ENCODE measurements at places on chromosomes 4 and X.

DNA sequence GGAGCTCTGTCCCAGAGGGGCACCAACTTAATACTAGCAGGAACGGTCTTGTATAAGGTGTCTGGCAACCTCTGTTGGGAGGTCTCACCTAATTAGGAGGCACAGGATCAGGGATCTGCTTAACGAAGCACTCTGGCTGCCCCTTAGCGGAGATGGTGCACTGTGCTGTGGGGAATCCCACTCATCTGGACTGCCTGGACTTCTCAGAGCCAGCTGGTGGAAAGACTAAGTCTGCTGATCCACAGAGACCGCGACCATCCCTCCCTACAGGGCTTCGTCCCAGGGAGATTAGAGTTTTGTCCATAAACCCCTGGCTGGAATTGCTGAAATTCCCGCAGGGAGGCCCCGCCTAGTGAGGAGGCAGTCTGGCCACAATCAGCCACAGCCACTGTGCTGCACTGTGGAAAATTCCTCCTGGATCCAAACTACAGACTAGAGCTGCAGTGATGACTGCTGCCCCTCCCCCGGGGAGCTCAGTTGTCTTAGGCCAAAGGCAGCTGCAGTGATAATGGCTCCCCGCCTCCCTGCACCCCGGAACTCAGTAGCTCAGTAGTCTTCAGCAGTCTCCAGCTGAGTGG, 22.0 kb upstream of the ZCCHC4 start:
- no peak overlapping the region for H3K27ac ChIP-seq
- DNase-seq = peak; percentile 65
- H3K36me3 ChIP-seq = no peaks in the 10 kb centered on the region
- H3K27me3 ChIP-seq = no peaks in the 10 kb centered on the region
- no peak overlapping the region for H3K4me3 ChIP-seq
- H3K4me1 ChIP-seq = no peaks in the 10 kb centered on the region

GRCh38 chr4:163378661-163379060, 35.0 kb downstream of the NPY5R start:
- H3K4me1 ChIP-seq = no peaks in the 10 kb centered on the region
- H3K27me3 ChIP-seq = no peaks in the 10 kb centered on the region
- no peak overlapping the region for H3K27ac ChIP-seq
- no peak for DNase-seq
- no peaks in the 10 kb centered on the region for H3K36me3 ChIP-seq
- H3K4me3 ChIP-seq = no peak overlapping the region

DNA sequence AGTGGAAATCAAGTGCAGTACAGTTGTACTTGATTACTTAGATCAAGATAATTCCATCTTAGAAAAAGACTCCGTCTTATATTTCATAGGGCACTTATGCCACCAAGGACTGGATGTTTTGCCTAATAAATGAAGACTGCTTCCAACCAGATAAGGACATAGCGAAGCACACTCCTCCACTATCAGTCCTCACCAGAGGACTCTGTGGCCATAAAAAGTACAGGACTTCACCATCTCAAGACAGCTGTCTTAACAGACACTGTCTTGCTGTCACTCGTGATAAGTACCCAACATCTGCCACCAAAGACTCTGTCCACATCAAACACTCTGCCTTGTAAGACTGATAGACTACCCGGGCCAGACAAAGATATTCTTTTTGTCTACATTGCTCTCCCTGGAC, 352.0 kb downstream of the TRAM1L1 start:
- H3K36me3 ChIP-seq = no peaks in the 10 kb centered on the region
- no peak overlapping the region for H3K27ac ChIP-seq
- no peak for DNase-seq
- no peaks in the 10 kb centered on the region for H3K27me3 ChIP-seq
- no peak overlapping the region for H3K4me3 ChIP-seq

GRCh38 chrX:115892787-115893671, 277.5 kb upstream of the AGTR2 start:
- no peaks in the 10 kb centered on the region for H3K36me3 ChIP-seq
- peak; percentile 80 for DNase-seq
- H3K4me3 ChIP-seq = no peak overlapping the region

DNA sequence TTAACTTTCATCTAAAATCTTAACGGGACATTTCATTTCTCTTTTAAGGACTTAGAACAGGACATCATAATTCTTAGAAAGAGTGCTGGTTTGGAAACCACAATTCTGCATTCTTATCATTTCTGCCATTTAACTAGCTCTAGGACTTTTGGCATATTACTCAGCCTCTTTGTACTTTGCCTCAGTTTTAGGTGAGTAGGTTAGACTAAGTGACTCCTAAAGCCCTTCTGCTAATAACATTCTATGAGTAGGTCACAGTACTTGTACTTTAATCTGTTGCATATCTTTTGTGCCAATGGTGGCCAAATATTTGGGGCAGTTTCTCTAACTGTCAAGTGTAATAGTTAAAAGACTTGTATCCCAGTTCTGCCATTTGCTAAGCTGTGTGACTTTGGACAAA, 115.4 kb upstream of the NUDT6 start:
- no peaks in the 10 kb centered on the region for H3K36me3 ChIP-seq
- no peaks in the 10 kb centered on the region for H3K4me1 ChIP-seq
- H3K27ac ChIP-seq = no peak overlapping the region
- no peaks in the 10 kb centered on the region for H3K27me3 ChIP-seq
- no peak overlapping the region for H3K4me3 ChIP-seq

- H3K27ac ChIP-seq = no peak overlapping the region
- no peak overlapping the region for H3K4me3 ChIP-seq
Measured at GRCh38 chrX:153608376-153608775, 9.4 kb upstream of the CCNQ start.

- peaks cover 6% of the 10 kb centered on the region for H3K4me1 ChIP-seq
- no peaks in the 10 kb centered on the region for H3K36me3 ChIP-seq
- H3K4me3 ChIP-seq = peak within 1 kb of the TSS; percentile 71
- H3K27ac ChIP-seq = peak within 1 kb of the TSS; percentile 90
- no peaks in the 10 kb centered on the region for H3K27me3 ChIP-seq
- peak; percentile 76 for DNase-seq
Measured at GRCh38 chr4:120922381-120923206, at the start of gene PRDM5. Gene PRDM5 (minus strand): TSS chr4:120922726. CDS start chr4:120922608, 118 bp downstream.

GRCh38 chr4:11602606-11603340, 174.1 kb upstream of the HS3ST1 start:
- H3K4me1 ChIP-seq = no peaks in the 10 kb centered on the region
- H3K27me3 ChIP-seq = no peaks in the 10 kb centered on the region
- DNase-seq = no peak
- no peak overlapping the region for H3K4me3 ChIP-seq

DNA sequence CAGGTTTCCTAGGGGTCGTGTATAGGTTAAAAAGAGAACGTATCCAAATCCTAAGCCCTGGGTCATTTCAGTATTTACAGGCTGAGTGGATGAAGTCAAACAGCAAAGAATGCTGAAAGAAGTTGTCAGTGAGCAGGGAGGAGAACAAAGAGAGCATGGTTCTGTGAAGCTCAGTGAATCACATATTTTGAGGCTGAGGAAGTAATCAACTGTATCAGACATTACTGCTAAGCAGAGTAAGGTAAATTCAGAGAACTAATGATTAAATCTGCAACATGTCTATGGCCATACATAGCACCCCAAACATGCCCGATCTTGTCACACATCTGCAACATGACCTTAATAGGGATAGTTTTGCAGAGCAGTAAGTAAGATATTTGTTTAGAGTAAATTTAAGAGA, 1130.3 kb downstream of the RAPGEF2 start:
- DNase-seq = no peak
- H3K36me3 ChIP-seq = no peaks in the 10 kb centered on the region
- no peaks in the 10 kb centered on the region for H3K27me3 ChIP-seq
- H3K4me3 ChIP-seq = no peak overlapping the region
- H3K27ac ChIP-seq = no peak overlapping the region

DNA sequence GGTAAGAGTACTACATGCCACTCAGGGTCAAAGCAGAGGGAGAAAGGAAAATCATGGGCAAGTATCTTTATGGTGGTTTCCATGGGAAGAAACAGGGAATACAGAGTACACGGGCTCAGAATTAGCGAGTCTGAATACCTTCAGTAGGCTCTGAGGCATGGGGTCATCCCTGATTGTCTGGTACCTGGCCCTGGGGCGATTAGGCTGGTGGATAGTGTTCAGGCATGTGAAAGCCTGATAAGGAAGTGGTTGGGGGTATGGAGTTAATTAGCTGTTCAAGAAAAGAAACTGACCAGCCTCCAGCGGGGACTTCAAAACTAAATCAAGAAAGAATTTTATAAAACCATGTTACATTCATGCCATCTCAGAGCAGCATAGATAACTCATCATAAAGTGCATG, 518.8 kb downstream of the RAB28 start:
- DNase-seq = peak; percentile 77
- H3K4me1 ChIP-seq = no peaks in the 10 kb centered on the region
- no peaks in the 10 kb centered on the region for H3K27me3 ChIP-seq
- no peak overlapping the region for H3K4me3 ChIP-seq
- no peaks in the 10 kb centered on the region for H3K36me3 ChIP-seq
- no peak overlapping the region for H3K27ac ChIP-seq

DNA sequence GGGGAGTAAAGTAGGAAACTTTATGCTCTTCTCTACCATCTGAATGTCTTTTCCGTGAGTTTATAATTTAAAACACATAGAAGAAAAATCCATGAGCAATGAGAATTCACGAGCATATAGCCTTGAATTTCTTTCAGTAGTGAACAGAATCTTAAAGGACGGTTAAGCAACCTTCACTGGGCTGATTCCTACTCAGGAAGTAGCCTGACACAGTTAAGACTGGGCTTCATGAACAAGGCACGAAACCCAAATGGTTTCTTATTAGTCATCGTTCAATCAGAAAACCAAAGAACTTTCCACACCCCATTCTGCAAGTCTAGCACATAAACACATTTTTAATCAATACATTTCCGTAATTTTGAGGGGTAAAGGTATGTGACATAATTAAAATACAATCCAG, 95.8 kb downstream of the SH3KBP1 start:
- H3K36me3 ChIP-seq = no peaks in the 10 kb centered on the region
- no peak overlapping the region for H3K27ac ChIP-seq
- H3K4me3 ChIP-seq = no peak overlapping the region
- DNase-seq = no peak

DNA sequence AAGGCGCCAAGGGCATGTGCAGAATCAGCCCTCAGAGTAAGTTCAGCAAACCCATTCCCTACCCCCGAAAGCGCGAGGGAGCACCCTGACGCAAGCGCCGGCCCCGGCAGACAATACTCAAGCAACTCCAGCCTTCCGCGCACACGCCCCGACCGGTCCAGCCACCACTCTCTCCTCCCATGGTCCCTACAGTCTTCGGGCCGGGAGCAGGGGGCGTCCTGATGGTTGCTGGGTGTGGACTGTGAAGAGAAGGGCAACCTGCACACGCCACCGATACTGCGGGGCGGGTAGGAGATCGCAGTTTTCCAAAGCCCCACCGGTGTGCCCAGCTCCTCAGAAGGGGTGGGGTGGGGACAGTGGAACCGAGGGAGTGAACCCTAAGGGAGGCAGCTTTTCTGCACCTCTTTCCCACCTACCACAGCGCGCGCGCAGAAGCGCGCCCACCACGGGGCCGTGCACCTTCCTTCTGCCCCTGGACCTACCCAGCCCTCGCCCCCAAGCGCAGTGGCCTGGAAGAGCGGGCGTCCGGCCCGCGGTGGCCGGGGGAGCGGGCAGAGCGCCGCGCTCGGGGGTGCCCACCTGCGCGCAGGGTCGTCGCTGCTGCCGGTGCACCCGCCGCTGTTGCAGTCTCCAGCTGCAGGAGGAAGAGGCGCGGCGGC, 650.2 kb upstream of the DIPK2B start:
- no peaks in the 10 kb centered on the region for H3K27me3 ChIP-seq
- H3K4me1 ChIP-seq = no peaks in the 10 kb centered on the region
- H3K36me3 ChIP-seq = no peaks in the 10 kb centered on the region
- peak; percentile 72 for DNase-seq

DNA sequence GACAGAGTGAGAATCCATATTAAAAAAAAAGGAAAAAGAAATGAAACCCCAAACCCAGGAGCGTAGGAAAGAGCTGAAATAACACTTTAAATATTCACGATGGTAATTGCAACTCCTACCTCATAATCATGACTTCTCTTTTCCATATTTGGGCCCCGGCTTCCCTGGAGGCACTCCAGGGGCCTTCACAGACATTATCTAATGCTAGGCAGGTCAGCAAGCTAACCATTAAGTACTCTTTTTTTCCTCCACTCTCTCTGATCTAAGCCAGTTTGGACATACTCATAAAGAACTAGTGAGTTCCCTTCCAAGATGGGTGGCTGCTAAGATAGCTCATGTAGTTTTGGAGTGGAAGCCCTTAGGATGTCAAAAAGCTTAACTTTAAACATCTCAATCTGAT, 83.2 kb downstream of the SH3KBP1 start:
- no peak overlapping the region for H3K27ac ChIP-seq
- H3K27me3 ChIP-seq = no peaks in the 10 kb centered on the region
- DNase-seq = no peak
- H3K4me1 ChIP-seq = peaks cover 3% of the 10 kb centered on the region

DNA sequence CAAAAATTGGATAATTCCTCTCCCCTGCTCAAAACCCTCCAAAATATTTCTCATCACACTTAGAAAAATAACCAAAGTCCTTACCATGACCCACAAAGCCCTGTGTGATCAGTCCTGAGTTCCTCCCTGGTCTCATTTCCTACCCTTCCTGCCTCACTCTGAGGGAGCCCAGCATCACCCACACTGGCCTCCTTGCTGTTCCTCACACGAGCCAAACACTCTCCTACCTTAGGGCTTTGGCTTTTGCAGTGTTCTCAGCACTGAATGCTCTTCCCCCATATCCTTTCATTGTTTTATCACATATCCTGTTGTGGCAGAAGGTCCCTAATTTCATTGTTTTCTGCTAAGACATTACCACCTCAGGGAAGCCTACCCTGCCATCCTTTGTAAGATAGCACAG, 12.2 kb downstream of the MGAT4D start:
- H3K4me1 ChIP-seq = no peaks in the 10 kb centered on the region
- H3K36me3 ChIP-seq = no peaks in the 10 kb centered on the region
- H3K27ac ChIP-seq = no peak overlapping the region
- no peaks in the 10 kb centered on the region for H3K27me3 ChIP-seq
- no peak for DNase-seq

GRCh38 chr4:2689825-2690700, 66.1 kb downstream of the TNIP2 start:
- DNase-seq = no peak
- no peak overlapping the region for H3K4me3 ChIP-seq
- H3K27ac ChIP-seq = no peak overlapping the region
- peaks cover 20% of the 10 kb centered on the region for H3K36me3 ChIP-seq
- no peaks in the 10 kb centered on the region for H3K4me1 ChIP-seq

GRCh38 chrX:72352786-72353185, 47.1 kb upstream of the CITED1 start:
- H3K36me3 ChIP-seq = no peaks in the 10 kb centered on the region
- H3K4me3 ChIP-seq = no peak overlapping the region

DNA sequence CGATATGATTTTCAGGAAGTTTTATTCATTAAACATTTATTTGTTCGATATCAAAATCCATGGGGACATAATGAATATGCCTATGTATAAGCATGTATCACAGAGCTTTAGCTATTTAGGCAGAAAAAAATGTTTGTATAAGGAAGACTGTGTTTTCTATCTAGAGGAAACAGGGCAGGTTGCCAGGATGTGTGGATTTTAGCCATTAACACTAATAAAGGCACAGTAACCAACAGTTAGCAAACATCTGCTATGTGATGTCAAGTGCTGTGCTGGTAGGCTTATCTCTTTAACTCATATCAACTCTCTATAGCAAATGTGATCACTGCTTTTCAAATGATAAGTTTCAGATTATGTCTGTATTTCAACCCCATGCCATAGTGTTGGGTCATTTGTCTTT, 708.9 kb upstream of the HS3ST1 start:
- no peak overlapping the region for H3K27ac ChIP-seq
- H3K36me3 ChIP-seq = no peaks in the 10 kb centered on the region
- no peaks in the 10 kb centered on the region for H3K4me1 ChIP-seq
- DNase-seq = peak; percentile 13
- H3K4me3 ChIP-seq = no peak overlapping the region

GRCh38 chrX:23505531-23506303, 161.6 kb upstream of the PRDX4 start:
- no peaks in the 10 kb centered on the region for H3K36me3 ChIP-seq
- no peak overlapping the region for H3K4me3 ChIP-seq
- no peaks in the 10 kb centered on the region for H3K27me3 ChIP-seq

All from mesendoderm (in vitro differentiated cells).